ENCODE measurements at places on chromosomes 3 and 15.

DNA sequence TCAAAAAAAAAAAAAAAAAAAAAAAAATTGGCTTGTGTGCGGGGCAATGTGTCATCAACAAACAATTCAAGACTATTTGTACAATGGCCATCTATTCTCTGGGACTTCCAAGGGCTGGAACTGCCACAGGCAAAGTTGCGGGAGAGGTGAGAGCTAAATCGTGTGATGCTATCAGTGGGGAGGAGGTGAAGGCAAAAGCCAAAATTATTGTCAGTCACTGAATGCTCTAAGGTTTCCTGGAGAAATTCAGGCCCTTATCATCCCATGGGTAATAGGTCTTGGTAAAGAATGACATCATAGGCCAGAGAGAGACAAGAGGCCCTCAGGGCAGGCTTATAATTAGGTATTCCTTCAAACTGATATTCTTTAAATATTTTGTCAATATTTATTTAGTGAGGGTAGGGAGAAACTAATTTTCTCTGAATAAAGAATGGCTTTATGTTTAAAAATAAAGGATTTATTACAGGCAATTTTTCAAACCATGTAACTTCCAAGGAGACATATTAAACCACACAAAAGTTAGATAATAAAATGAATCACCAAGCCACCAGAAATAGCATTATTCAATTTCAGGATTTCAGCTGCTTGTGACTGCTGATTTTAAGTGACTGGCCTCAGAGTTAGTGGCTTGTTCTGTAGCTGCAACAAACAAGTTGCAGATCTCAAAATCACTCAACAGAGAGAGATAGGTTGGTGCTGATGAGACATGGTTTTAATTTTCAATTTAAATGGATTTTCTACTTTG lies 226.3 kb upstream of the MRPL3 start:
- DNase-seq = no peak

GRCh38 chr3:156575641-156576040 lies 20.7 kb upstream of the SSR3 start:
- no peak for DNase-seq

DNA sequence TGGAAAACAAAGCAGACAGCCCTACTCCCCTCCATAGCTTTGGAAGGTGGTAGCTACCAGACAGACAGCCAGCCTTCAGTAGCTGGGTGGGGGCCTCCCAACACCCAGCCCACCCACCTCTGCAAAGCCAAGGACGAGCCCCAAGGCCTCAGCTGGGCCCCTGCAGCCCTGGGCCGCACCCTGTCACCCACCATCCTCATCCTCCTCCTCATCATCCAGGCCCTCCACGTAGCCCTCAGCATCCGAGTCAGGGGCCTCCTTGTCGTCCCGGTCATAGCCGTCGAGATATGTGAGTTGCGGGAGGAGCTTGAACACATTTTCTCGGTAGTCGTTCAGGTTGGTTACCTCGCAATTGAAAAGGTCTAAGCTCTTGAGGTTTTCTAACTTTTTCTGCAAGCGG lies 36.5 kb downstream of the ANP32A start:
- DNase-seq = peak; percentile 17

DNA sequence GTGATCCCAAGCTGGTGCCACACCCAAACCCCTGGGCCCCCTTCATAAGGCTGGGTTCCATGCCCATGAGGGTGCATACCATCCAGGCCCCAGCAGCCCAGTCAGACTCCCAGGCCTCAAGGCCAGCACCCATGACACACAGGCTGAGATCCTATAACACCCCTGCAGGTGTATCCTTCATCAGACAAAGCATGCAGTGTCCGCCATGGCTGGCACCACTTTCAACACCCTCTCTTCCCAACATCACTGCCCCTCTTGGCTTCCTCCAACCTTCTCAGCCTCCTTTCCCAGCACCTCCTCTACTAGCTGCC lies 3.5 kb downstream of the CCDC51 start:
- DNase-seq = no peak

DNA sequence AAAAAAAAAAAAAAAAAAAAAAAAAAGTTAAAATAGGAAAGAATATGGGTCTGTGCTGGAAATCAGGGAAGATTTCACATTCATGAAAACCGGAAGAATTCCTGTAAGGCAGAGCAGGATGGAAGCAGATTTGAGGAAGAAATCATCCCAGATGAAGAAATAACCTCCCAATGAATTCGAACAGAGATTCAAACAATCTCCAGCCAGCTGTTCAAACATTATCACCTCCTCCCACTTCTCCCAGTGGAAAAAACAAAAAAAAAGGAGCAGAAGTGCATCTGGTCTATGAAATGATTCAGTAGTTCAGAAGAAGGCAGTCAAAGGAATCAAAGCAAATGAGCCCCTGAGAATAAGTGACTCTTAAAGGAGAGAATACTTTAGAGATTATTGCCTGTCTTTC lies 33.1 kb downstream of the CP start:
- DNase-seq = no peak

DNA sequence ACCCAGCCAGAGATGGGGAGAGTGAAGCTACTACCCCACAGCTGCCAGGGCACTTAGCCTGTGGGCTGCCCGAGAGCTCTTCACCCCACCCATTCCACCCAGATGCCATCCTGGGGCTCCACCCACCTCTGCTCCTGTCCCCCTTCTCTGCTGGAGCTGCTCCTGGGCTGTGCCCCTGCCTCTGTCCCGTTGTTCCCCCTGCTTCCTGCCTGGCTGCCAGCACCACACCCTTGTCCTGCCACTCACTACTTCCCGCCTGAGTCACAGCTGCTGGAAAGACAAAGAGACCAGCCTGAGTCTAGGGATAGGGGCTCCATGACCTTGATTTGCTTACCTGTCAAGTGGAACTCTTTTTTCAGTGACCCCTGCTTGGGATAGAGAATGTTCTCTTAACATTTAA lies 12.4 kb downstream of the GNAI2 start:
- DNase-seq = no peak

- peak; percentile 70 for DNase-seq
Observed at GRCh38 chr15:40471808-40472150, 995 bp downstream of the CHST14 start.

GRCh38 chr3:167996514-167996913 lies 99.2 kb downstream of the GOLIM4 start:
- DNase-seq = no peak

DNA sequence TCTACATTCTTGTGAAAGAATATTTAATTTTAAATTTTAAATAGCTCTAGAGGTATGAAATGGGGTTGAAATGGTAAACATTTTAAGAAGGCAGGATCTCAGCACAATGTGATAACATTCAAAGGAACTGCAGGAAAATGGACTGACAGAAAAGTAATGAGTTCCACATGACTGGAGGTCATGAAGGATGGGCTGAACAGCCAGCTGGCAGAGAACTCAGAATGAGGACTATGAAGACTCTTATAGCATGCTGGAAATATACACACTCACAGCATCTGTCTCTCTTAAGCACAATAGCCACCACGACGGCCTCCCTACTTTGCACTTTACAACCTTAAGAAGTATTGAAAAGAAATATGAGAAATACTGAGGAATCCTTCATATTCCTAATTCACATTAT lies 94.7 kb downstream of the TNIK start:
- no peak for DNase-seq

DNA sequence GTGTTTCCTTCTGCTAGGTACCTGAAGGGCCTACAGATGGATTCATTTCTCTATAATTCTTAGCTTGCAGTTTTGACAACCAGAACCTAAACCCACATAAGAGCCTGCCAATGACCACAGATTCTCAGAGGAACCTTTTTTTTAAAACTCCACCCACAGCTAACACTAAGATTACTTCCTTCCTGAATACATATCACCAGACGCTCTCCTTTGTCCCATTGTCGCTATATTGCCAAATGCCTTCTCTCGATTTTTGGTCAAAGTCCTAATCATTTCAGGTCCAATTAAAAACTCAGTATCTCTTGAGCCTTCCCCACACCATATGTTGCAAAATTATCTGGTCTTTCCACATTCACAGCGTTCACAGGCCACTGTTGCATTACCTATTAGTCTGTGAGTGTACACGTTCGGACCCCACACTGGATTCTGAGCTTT lies 12.4 kb downstream of the ZNF710 start:
- no peak for DNase-seq

- no peak for DNase-seq
Observed at GRCh38 chr15:29035336-29036285, 149.8 kb downstream of the APBA2 start.

DNA sequence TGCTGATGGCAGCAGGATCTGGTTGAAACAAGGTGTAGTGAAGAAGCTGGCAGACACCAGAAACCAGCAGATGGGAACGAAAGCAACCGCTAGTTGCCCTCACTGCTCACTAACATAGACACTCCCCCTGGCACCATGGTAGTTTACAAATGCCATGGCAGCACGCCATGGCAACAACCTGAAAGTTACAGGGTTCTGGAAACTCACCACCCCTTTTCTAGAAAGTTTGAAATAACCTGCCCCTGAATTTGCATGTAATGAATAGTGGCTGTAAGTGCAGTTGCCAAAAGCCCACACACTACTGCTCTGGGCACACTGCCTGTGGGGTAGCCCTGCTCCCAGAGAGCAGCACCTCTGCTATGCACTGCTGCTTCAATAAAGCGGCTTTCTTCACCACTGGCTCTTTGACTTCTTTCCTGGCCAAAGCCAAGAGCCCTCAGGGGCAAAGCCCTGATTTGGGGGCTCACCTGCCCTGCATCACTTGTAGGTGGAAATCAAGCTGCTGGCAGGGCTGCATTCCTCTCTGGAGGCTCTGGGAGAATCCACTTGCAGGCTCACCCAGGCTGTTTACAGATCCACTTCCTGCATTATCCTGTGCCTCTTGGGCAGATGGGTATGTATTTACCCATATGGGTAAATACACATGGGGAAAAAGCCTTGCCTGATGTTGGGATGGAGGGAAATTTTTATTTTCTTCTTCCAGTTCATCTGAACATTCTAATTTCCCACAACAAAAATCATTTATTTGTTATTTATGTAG lies 2.0 kb upstream of the GP9 start:
- DNase-seq = no peak

DNA sequence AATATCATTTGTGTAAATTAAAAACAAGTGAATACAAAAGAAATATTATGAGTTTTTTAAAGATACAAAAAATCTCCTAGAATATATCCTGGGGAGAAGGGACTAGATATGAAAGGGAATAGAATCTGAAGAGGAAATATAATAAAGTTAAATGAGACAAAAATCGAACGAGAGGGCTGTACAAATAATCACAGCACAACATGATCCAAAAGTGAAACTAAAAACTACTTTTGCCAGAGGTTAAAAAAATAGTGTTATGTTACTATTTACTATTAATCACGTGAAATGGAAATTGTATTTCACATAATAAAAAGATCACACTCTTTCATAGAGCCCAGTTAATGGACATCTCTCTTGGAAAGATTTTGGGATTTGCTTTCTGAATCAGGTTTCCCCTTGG lies 28.6 kb downstream of the CGGBP1 start:
- DNase-seq = no peak

- DNase-seq = no peak
Observed at GRCh38 chr15:50747523-50747922, 18.0 kb downstream of the SPPL2A start.

DNA sequence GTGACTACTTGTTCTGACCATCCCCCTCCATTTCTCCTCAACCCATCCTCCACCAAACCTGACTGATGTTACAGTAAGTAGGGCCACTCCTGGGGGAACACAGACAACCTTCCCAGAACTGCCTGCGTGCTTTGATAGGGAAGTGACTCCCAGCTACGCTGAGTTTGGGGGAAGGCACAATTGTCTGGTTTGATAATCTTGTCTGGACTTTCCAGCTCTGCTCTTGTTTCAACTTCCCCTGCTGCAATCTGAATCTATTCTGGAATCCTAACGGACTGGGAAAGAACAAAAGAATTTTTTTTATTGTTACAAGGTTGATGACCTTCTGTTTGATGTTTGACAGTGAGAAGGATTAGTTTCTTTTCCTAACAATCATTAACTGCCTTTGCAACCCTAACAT lies 895.6 kb downstream of the ROBO1 start:
- DNase-seq = no peak

DNA sequence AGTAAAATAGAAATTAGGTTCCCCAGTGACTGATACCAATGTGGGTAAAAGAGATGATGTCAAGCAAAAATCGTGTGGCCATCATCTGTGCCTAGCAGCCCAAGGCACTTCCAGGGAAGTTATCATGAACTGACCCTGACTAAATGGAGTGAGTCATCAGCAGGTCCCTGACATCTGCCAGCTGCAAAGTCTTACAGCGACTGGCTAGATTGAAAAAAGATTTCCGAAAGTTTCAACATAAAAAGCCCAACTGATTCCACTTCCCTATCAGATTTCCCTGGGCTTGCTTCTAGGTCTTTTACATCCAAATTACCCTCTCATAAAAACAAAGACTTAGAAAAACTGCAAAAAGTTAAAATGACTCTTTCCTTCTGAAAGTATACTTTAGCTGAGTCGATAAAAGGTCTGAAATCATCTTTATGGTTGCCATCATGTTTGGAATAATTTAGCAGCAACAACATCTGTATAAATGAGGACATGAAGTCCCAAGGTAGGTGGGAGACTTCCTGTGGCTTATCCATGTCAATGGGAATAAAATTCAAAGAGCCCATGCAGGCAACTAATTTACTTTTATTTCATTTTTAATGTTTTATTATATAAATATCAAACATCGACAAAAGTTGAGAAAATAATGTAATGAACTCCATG lies 342.8 kb downstream of the ERC2 start:
- DNase-seq = no peak

- DNase-seq = no peak
Observed at GRCh38 chr3:136281966-136282520, 31.9 kb downstream of the PCCB start.

DNA sequence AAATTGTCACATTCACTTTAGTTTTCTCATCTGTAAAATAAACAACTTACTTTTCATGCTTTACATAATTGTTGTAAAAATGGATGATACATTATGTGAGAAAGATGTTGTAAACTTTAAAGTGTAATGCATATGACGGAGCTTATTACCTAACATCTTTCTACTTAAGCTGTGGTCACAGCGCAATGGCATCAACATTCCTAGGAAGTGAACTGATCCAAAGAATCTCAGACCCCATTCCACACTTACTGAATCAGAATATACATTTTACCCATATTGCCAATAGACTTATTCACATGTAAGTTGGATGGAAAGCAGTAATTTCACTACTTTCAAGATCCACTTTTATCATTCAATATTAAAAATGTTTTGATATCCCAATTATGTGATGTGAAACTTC lies 497.5 kb downstream of the FGF12 start:
- no peak for DNase-seq

GRCh38 chr15:90530250-90531051 lies 728 bp downstream of the CRTC3 start:
- DNase-seq = peak; percentile 49

GRCh38 chr15:47266566-47266965 lies 450.7 kb upstream of the SEMA6D start:
- DNase-seq = no peak

GRCh38 chr15:83300826-83301225 lies 16.4 kb upstream of the BNC1 start:
- DNase-seq = no peak

DNA sequence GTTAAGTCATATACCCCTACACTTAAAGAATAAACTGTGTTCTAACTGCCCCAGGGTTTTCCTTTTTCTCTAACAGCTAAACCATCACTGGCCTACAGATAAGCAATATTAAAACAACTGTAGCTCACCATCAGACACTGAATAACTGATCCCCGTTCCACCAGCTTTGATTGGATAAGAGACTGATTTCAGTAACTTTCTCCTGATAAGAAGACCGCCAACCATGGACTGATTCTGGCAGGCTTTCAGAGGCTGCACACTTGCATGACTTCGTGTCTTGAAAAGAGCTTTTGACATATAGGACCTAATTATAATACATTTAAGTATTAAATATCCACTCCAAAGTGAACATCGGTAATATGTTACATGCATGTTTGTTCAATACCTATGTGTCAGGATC lies 15.3 kb upstream of the CEP97 start:
- no peak for DNase-seq

GRCh38 chr3:82002491-82002890 lies 241.0 kb upstream of the GBE1 start:
- no peak for DNase-seq

Data from H9 (cell line).